ENCODE measurements at places on chromosomes 7 and 10.

GRCh38 chr10:60414111-60414510 lies 24.4 kb upstream of the ANK3 start:
- DNase-seq: no peak

- peak; percentile 33 for DNase-seq
These were observed 1.6 kb downstream of the PHTF2 start for GRCh38 chr7:77800158-77800557.

GRCh38 chr10:133379152-133379800 lies at the start of gene PAOX:
PAOX (plus strand) TSS chr10:133379262; CDS start chr10:133379317, 55 bp downstream.
- DNase-seq: peak; percentile 36

GRCh38 chr10:75878586-75878985 lies 447.2 kb downstream of the LRMDA start:
- no peak for DNase-seq
